ENCODE measurements at places on chromosomes 3 and 15.

- no peak for DNase-seq
Measured at GRCh38 chr3:102525624-102526023, 90.8 kb downstream of the ZPLD1 start.

- no peak for DNase-seq
Measured at GRCh38 chr3:134791992-134792391, 3.1 kb upstream of the EPHB1 start.

DNA sequence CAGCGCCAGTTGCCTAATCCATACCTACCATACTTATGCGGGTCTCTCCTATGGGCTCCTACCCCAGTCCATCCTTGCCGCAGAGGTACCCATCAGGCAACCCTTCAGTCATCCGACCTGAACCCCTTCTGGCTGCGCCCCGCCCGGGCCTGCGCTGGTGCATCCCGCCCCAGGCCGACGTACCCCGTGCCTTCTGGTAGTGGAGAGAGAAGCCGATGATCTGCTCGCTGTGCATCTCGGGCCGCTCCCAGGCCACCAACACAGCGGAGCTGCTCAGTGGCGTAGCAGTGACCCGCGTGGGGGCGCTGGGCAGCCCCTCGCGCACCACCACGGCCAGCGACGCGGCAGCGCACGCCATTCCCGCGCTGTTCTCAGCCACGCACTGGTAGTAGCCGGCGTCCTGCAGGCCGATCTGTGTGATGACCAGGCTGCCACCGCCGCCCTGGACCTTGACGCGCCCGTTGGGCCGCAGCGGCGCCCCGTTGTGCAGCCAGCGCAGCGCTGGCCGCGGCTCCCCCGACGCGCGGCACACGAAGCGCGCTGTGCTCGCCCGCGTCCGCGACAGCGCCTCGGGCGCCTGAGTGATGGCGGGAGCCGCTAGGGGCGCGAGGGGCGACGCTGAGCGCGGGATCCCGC, 17.9 kb upstream of the IGDCC3 start:
- no peak for DNase-seq

DNA sequence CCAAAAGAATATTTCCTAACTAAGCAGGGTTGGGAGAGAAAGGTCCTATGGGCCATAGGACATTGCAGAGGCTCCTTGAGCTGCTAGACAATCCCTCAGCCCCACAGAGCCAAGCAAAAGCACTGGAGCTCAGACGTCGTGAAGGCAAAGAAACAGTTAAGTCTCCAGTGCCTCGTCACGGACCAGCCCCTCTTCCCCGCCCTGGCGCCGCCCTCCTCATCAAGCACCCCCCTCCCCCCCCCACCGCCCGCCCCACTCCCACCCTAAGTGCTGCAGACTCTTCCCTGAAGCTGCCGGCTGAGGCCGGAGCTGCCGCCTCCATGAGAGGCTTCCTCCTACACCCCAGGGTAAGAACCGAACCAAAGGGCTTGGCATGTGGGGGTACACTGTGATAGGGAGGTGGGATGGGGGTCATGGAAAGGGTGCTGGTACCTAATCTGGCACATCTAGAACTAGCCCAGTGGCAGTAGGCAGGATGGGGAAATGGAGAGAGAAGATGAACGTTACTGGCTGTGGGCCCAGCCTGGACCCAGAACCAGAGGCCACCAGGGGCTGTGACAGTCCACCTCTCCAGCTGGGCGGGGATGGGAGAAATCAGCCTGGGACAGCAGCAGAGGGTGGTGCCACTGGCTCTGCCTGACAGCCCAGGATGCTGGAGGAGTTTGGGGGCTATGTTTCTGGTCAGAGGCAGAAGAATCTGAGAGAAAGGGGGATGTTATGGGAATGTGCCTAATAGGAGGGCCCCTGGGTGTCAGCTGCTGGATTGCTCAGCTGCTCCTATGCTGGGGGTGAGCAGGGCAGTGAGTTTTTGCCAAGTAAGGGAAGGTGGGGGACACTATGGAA, at the start of gene MAP1A:
Gene MAP1A (plus strand): TSS at position 255 of the 843 bp plus-strand sequence. CDS start 3,866 bp downstream, outside the sequence.
- peak; percentile 79 for DNase-seq

GRCh38 chr3:193665370-193665989, 72.5 kb downstream of the OPA1 start:
- no peak for DNase-seq

- no peak for DNase-seq
Measured at GRCh38 chr15:57902155-57902554, 163.4 kb downstream of the ALDH1A2 start.

GRCh38 chr3:28103861-28104260, 137.6 kb upstream of the CMC1 start:
- DNase-seq: no peak

- DNase-seq: no peak
Measured at GRCh38 chr3:42562047-42562907, 19.5 kb downstream of the SEC22C start.

GRCh38 chr3:107845380-107846278, 245.2 kb downstream of the CD47 start:
- no peak for DNase-seq

DNA sequence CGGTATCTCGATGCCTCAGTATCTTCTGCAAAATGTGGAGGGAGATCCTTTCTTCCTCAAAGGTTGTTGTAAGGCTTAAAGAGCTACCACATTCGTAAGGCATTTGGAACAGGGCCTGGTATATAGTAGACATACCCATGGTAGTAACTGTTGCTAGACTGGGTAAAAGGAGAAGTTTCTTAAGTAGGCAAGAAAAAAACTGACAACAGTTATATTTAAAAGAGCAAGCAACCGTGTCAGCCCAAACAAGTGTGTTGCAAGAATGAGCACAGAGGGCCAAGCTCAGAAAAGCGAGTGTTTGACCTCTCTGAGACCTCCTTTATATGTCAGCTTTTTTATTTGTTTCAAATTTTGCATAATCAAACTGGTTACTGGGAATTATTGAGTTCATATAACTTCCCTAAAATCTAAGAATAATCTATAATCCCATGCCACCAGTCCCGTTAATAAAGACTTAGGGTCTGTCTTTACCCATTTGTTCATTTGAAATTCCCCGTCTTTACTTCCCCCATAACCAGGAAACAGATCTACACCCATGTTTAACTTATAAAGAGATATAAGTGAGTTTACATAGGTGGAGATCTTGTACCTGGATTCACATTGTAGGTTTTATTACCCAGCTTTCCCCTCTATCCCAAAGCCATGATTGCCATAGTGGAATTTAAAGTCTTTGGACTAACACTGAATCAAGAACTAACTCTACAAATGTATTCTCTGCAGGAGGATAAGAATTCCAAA, 7.3 kb downstream of the B3GNT5 start:
- no peak for DNase-seq

GRCh38 chr15:57010724-57011123, 92.3 kb downstream of the TCF12 start:
- no peak for DNase-seq

DNA sequence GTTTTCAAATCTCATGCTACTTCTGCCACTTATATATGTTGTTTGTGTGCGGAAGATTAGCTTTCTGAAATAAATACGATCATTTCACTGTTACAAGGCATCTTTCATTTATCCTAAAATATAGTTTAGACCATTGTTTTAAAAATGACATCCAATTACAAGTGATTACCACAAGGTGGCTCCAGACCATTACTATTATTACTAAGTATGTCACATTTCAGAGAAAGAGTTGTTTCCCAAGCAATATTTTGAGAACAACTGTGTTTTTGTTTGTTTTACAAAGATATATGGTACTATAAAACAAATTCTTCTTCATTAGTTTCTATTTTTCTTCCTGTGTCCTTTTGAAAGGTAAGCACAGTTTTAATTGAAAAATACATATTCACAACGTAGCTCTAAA, 136.0 kb upstream of the RAP2B start:
- DNase-seq: no peak

DNA sequence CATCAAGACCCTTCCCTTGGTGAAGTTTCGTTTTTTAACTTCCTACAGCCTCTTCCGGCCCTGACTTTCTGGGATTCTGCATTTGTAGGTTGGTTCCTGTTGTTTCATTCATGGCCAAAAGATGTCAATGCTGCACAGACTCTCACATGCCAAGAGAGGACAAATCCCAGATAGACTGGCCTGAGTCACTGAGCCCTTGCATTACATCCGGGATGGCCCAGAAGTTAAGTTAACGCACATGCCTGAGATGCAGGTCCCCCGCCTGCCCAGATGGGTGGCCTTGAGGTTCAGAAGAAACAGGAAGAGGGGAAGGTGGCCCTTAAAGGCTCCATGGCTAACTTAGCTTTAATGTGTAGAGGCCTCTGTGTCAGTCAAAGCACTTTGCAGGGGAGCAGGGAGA, 51.6 kb upstream of the SRGAP3 start:
- no peak for DNase-seq

DNA sequence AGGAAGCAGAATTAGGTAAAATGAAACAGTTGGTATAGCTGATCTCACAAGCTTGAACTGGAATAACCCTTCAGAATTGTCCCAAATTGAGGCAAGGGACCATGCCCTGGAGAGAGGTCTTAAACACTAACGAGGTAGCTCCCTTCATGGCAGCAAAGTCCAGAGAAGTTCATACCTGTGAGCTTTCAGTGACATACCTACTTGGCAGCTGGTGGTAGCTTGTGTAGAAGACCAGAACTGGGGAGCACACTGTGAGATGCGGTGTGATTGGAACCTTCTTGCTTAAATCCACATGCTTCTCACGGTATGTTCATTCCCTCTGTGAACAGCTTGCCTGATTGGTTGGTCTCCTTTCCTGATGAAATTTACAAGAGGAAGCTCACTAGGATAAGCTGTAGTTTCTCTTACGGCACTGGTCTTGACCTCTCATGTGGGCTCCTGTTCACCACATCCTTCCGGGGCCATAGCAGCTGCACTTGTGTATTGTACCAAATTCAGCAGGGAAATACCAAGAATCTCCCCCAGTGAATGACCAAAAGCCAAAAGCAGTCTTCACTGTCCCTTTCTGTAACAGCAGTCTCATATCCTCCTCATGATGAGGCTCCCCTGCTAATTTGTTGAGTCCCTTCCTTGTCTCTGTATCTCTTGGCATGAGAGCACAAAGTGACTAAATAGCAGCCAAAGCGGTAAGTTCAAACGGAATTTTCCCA, 483.7 kb upstream of the FRG2C start:
- DNase-seq: no peak

- no peak for DNase-seq
Measured at GRCh38 chr3:138371070-138371965, 22.9 kb downstream of the MRAS start.

DNA sequence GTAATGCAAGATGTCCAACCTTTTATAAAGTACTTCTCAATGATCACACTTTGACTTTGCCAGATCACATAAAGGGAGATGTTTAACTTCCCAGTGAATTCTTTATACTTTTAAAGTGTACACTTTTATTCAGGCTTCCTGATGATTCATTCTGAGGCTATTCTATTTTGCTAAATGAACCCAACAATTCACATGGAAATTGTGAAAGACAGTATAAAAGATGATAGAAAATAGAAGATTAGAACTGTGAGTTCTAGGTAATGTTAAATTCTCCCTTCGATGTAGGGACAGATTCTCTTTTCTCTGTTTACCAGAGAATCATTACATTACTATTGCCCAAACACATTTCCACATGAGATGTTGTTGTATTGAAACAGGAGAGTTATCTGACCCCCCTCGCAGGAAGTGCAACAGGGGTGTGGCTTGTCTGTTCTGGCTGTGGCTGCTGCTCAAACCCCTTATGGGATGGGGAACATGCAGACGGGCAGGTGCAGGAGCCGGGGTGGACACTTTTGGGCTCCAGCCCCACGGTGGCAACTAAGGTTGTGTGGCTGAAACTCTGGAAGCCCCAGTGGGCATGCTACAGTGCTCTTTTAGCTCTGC, 131.3 kb upstream of the LRTM1 start:
- DNase-seq: no peak

- no peak for DNase-seq
Measured at GRCh38 chr3:135690664-135691063, 274.9 kb upstream of the PPP2R3A start.

GRCh38 chr3:169886671-169887070, 16.9 kb upstream of the LRRC31 start:
- DNase-seq: no peak

DNA sequence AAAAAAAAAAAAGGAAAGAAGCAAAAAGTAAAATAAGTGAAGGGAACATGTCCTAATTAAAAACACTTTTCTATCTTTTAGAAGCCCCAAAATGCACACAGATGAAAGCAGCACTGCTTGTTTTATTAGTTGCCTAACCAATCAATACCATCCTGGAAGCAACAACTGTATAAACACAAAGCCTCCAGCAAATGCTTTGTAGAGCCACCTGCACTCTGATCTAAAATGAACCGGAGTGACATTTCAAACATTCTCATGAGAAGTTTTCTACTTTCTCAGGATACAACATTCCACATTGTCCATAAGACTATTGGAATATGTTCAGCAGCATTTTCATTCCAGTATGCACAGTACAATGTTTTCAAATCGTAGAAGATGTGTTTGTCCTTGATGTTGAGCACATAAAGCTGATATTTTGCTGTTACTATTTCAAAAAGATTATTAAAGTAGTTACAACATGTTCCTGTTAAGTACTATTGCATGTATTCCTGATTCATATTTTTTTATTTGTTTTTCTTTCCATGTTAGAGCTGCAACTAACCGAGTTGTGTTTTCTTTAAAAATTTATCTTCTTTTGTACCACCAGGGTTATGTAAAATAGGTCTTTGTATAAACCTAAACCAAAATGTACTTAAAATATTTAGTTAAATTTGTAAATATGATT, 50.3 kb upstream of the PLSCR5 start:
- DNase-seq: no peak

DNA sequence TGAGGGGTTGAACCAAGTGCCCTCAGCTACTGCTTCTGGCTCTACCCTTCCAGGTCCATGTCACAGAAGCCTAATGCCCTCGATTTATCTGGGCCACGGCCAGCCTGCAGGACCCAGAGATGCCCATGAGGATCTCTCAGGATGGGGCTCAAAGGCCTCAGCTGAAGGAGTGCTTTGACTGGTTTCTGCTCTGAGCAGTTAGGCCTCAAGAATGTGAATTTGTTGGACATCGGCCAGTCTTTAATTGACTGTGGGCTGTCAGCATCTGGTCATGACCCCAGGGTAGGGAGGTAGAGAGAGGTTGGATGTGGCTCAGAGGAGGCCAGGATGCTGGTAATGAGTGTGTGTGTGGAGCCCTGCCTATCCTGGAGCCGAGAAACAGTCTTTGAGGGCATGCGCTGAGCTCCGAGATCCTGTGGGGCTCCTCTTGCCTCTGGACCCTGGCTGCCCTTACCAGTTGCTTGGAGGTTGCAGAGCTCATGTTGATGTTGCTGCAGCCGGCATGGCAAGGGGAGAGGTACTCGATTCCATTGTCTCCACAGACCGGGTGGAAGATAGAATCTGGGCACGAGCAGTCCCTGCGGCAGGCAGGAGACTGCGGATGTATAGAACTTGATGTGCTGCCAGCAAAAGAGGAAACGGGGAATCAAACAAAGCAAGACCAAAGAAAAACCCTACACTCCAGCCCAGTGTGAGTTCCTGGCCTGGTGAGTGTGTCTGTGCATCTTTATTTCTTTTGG, 49.1 kb upstream of the RAB6B start:
- peak; percentile 62 for DNase-seq

- no peak for DNase-seq
Measured at GRCh38 chr3:45832699-45833098, 9.2 kb downstream of the LZTFL1 start.

- DNase-seq: no peak
Measured at GRCh38 chr3:16305111-16305541, 40.1 kb downstream of the OXNAD1 start.
